Activated CD4-positive, alpha-beta T cell treated with anti-CD3 and anti-CD28 coated beads, Interleukin-2, amount 10 ng/mL, durations not matched to agents 24 days and 14 days (primary cell): ENCODE measurements at places on chromosomes 3 and 15.

DNA sequence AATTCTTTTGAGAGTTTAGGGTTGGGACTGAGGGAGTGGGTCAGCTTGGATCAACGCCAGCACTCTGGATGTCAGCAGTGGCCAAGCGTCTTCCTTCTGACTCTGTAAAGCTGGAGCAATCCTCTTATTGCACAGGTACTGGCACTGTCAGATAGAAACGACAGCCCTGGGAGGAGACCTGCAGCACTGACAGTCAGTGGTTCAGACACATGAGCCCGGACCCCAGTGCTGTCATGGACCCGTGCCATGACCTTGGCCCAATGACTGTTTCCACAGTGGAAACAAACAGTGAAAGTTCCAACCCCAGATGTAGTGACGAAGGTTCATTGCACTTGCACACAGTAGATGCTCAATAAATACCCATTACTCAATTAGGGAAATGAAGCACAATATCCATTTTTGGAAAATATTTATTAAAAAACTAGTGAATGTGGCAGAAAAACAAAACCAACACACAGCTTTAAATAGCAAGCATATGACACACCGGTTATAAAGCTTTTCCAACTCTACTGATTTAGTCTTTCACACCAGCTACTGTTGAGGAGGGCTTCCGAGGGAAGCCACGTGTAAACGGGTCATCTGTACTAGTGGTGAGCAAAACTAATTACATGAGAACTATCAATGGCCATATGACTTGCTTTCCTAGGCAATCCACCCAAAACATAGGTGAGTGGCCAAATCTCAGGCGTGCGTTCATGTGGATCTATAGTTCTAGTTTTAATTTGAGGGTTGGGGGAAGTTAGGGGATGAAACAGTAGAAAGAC lies 22.1 kb downstream of the SIAH2 start:
- DNase-seq = no peak

DNA sequence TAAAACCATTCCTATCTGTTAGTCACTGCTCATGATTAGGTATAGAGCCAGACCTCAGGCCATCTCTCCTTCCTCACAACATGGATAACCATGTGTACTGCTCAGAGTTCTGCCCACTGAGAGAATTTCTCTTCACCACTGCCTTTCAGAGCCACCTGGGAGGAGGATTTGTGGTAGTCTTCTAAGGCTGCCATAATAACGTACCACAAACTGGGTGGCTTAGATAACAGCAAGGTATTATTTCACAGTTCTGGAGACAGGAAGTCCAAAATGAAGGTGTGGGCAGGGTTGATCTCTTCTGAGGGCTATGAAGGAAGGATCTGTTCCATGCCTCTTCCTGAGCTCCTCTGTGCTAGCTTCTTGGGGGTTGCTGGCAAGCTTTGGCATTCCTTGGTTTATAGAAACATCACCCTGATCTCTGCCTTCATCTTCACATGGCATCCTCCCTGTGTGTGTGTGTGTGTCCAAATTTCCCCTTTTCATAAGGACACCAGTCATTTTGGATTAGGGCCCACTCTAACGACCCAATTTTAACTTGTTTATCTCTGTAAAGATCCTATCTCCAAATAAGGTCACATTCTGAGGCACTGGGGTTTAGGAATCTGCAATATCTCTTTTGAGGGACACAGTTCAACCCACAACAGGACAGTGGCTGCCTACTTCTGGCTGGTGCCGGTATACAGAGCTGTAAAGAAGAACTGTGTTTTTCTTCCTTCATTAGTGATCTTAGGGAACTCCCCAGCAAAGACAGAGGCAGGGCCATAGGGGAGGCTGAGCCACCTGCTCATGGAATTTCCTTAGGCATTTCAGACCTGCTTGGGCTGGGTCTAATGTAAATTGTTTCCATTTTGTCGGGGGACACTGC lies 42.1 kb upstream of the NOX5 start:
- DNase-seq = no peak

DNA sequence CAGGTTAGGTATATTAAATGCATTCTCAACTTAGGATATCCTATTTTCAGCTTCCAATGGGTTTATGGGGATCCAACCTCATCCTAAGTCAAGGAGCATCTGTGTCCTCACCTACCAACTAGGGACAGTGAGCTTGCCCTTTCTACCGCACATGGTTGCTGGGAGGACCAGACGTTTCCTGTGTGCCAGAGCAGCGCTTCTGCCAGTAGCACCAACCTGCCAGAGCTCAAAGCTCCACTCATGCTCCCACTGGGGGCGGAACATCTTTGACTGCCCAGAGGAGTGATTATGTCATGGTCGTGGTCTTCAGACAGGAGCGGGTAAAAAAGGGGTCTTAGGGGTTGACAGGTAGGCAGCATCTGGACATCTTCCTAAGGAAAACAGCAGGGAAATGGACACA lies 24.7 kb downstream of the XPC start:
- no peak for DNase-seq

DNA sequence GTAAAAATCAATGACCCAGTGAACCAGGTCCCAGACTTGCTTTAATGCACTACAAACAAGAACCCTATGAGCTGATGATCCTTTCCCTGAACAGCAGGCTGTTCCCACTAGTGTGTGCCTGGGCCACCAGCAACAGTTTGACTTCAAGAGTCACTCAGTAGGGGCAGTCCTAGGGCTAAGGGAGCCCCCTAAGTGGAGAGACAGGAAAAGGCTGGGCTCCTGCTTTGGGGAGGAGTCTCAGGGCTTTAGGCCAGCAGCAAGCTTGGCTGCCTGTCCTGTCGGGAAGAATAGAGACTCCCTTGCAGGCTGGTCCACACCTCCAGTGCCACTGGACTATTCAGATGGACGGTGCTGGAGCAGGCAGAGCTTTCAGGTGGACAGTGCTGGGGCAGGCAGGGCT lies 29.4 kb upstream of the ADCY5 start:
- DNase-seq = no peak

GRCh38 chr3:66795365-66795764 lies 202.7 kb upstream of the KBTBD8 start:
- no peak for DNase-seq

- DNase-seq = no peak
These were observed 153.6 kb upstream of the ONECUT1 start for GRCh38 chr15:52943746-52944145.

DNA sequence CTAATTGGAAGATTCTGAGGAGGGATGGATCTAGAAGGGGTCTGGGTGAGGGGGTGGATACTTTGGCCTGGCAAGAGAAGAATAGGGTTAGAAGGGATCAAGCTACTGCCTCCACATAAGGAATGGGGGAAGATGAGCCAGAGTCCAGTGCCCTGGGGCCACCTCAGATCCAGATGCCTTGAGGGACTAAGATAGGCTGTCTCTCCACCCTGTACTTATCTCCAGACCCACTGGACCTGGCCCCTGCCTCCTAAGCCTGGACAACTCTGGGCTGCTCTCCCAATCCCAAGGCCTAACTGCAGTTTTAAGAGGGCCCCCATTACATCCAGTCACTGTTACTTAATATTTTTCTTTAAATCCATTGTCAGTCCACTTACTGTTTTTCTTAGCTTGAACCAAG lies 2.0 kb downstream of the DVL3 start:
- no peak for DNase-seq

GRCh38 chr15:69290346-69291164 lies 8.2 kb upstream of the PAQR5 start:
- DNase-seq = no peak

DNA sequence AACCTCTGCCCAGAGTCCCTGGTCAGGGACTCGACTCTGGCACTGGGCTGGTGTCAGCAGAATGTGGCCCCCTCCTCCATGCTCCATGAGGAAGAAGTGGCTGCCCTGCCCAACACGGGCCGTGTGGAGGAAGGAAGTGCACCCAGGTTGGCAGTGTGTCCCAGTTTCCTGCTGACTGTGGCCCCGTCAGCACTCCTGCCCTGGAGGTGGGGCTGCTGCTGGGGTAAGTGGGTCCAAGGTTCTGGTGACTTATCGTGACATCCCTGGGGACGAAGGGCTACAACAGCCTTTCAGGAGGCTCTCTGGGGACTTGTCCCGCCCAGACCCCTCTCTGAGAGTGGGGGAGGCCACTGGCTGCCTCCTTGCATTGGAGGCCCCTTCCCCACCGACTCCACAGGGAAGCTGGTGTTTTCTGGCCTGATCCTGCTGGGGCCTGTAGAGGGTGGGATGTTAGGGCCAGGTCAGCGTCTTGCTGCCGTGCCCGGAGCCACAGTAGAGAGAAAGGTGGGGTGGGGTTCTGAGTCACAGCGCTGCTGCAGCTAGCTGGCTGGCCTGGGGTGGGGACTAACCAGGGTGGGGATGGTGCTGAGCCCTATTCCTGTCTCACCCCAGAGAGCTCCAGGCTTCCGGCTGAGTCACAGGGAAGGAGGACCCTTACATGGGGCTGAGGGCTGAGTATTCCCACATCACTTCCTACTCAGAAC lies 10.5 kb downstream of the SEMA4B start:
- DNase-seq = no peak

- DNase-seq = no peak
These were observed 8.3 kb downstream of the TRA2B start for GRCh38 chr3:185929192-185930151.

- DNase-seq = no peak
These were observed 237.4 kb upstream of the PPP2R3A start for GRCh38 chr3:135728007-135728721.

GRCh38 chr15:51677452-51677851 lies 3.9 kb upstream of the SCG3 start:
- DNase-seq = no peak

DNA sequence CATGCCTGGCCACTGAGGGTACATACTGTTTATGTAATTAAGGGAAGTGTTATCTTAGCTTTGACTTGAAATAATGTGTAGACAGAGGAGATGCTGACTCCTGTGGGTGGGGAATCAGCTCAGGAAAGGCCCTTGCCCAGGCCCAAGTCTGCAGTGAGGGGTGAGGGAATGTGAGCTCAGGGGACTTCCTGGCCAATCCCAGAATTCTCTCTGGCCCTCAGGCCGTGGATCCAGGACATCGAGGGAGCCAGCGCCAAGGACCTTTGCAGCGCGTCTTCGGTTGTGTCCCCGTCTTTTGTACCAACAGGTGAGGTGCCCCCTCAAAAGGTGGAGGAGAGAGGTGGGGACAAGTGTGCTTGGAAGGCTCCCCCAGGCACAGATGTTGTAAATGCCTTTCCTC lies 6.4 kb downstream of the CIB1 start:
- DNase-seq = no peak

DNA sequence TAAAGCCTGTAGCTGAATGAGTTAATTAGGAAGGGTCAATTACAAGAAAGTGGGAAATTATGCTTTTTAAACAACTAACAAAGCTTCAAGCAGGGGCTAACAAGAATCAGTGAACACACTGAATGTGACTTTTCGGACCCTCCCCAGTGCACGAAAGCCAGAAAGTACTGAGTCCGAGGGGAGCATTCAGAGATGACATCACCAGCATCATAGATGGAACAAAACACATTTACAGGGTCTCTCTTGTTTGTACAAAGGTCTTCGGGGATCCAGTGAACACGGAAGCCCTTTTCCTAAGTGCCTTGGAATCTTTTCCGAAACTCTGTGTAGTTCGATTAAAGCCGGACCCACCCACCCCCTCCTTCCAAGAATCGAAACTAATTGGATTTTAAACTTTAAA lies 829 bp downstream of the DCP1A start:
- DNase-seq = peak; percentile 65

- no peak for DNase-seq
These were observed 408.2 kb upstream of the TGFBR2 start for GRCh38 chr3:30198162-30198561.

DNA sequence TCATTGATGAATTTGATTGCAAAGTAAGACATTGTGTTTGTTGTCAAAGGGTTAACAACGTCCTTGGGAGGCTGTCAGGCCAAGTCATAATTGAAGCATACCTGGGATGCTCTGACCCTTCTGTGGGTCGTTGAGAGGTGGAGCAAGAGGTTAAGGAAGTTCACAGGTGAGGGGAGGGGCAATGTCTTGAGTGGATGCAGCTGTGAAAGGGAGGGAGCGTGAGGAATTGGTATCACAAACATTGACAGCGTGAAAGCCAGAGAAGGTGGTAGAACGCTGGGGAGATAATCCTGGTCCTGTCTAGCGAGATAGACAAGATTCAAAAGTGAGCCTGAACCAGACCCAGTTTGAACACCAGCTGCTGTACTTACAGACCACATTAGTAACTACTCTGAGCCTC lies 79.4 kb downstream of the HES1 start:
- DNase-seq = no peak

GRCh38 chr3:27976933-27977332 lies 254.8 kb upstream of the EOMES start:
- no peak for DNase-seq

- no peak for DNase-seq
These were observed 34.8 kb upstream of the WNT5A start for GRCh38 chr3:55521738-55522421.

GRCh38 chr3:44802011-44802410 lies 40.4 kb downstream of the KIF15 start:
- DNase-seq = no peak

GRCh38 chr3:192364316-192364715 lies 363.0 kb downstream of the FGF12 start:
- no peak for DNase-seq

DNA sequence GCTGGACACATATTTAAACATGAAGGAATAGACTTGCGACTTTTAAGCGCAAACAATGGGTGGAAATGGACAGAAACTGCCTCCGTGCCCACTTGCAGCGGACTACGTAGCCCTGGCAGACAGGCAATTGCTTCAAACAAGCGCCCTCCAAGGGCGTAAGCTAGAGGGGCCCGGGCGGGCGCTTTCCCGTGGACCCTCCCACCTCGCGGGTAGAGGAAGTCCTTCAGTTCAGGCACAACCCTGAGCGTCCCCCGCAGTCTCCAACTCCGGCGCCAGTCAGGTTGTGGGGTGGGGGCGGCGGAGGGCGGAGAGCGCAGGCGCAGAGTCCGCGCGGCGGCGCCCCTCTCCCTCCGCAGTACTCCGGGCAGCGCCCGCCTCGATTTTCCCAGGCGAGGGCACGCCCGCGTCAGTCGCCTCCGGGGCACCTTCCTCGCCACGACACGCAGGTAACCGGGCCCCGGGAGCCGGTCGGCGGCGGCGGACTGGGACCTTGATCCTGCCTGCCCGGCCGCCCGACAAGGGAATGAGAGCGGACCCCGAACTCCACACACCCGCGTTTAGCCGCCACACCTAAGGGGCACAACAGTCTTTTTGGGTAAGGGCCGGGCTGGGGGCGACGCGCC lies at the start of gene SLC35G2:
TSS of gene SLC35G2 (plus strand) at position 358 of the 623 bp plus-strand sequence. CDS start 35,335 bp downstream, outside the sequence.
- DNase-seq = peak; percentile 79

GRCh38 chr3:188594139-188594538 lies 440.2 kb downstream of the LPP start:
- no peak for DNase-seq
